ENCODE measurements at places on chromosomes 6 and 20.

DNA sequence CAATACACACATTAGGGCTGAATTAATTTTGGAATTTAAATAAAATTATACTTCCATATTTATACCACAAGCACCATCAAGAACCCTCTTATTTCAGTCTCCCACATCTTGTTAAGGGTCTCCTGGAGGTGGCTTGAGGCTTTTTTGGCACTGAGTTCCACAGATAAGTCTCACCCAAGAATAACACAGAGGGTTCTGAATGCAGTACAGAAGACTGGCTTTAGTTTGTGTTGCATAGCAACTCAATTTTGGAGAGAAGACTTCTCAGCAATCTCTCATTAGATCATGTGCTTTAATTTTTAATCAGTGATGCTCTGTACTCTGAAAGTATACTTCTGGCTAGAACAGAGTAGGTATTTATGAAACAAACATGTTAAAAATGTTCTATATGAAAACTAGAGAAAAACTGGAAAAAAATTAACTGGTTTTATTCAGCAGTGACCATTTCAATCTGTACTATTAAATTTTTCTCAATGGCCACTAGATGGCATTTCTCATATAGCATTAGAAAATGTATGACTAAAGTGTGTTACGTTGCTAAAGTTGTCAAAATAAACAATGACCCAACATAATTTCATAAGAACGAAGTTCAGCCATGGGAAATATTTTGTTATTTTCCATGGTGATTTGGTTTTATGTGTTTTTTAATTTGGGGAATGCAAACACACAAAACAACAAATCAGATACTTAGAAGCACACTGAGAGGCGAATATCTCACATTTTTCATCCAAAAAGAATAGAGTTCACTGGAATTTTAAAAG lies 32.7 kb upstream of the MAP7 start:
- DNase-seq, result no peak

DNA sequence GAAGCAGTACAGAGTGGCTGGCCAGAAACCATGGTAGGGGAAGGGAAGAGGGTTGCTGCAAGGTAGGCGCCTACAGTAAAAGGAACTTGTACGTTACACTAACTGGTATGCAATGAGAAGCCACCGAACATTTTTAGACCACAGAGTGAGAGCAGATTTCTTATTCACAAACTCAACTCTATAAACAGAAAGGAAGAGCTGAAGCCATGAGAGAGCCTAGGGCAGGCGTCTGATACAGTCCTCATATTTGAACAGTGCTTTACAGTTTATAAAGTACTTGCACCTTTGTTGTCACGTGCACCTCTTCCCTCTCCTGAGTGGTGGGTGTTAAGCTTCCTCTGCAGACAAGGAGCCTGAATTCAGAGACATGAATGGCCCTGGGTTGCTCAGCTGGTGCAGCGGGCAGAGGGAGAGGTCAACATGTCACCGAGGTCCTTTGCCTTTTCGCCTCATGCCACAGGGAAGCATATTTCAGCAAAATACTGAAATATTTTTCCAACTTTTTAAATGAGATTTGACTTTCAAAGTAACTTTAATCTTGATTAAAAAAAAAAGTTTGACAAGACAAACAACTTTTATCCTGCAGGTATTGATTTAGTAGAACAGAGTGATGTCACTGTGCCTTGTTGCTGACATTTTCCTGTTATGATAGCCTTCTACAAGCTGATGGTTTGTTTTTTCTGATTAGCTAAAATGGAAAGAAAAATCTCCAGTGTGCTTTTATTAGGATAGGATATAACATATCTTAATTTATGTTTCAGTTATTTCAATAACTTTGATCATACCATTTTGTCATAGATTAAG lies 23.8 kb downstream of the UST start:
- DNase-seq, result no peak

DNA sequence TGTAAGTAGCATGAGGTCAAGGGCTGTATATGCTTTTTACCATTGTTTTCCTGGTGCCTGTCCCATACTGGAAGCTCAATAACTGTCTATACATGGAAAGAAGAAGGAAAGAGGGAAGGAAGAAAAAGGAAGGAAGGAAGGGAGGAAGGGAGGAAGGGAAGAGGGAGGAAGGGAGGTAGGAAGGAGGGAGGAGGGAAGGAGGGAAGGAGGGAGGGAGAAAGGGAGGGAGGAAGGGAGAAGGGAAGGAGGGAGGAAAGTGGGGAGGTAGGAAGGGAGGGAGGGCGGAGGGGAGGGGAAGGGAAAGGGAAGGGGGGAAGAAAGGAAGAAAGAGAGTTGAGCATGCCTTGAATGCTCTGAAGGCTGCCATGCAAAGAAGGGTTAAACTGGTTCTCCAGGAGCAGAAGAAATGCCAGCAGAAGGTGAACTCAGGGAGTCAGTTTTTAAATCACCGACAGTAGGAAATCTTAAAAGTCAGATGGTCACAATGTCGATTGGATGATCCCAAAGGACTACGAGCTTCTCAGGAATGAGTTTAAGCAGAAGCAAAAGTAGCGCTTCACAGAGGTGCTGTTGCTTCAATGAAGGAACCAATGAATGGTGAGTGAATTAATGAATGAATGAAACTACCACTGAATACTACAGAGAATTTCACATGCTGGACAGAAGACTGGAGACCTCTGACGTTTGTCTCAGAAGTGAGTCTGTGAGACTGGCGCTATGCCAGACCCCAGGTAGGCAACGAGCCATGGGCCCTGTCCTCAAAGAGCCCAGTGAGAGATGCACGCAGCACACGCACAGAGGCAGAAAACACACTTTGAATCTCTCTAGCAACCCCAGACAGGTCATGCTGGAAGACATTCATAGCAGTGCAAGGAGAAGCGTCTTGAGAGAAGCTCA lies 117.6 kb downstream of the MRPL14 start:
- DNase-seq, result no peak

GRCh38 chr6:77231438-77232305 lies 231.6 kb downstream of the HTR1B start:
- no peak for DNase-seq

GRCh38 chr6:7134999-7135745 lies 27.4 kb downstream of the RREB1 start:
- no peak for DNase-seq
